Stimulated activated naive CD4-positive, alpha-beta T cell (primary cell): ENCODE measurements at places on chromosomes 1 and 21.
A peak's percentile ranks its signal among the peaks of the same experiment; 100 is the strongest.

GRCh38 chr1:116504308-116505156, 66.3 kb downstream of the CD58 start:
- DNase-seq, result peak; percentile 50

- no peak for DNase-seq
These were observed 13.4 kb downstream of the ELOA start for GRCh38 chr1:23756676-23757075.

- no peak for DNase-seq
These were observed 112.5 kb downstream of the RRAGC start for GRCh38 chr1:38746941-38747600.

DNA sequence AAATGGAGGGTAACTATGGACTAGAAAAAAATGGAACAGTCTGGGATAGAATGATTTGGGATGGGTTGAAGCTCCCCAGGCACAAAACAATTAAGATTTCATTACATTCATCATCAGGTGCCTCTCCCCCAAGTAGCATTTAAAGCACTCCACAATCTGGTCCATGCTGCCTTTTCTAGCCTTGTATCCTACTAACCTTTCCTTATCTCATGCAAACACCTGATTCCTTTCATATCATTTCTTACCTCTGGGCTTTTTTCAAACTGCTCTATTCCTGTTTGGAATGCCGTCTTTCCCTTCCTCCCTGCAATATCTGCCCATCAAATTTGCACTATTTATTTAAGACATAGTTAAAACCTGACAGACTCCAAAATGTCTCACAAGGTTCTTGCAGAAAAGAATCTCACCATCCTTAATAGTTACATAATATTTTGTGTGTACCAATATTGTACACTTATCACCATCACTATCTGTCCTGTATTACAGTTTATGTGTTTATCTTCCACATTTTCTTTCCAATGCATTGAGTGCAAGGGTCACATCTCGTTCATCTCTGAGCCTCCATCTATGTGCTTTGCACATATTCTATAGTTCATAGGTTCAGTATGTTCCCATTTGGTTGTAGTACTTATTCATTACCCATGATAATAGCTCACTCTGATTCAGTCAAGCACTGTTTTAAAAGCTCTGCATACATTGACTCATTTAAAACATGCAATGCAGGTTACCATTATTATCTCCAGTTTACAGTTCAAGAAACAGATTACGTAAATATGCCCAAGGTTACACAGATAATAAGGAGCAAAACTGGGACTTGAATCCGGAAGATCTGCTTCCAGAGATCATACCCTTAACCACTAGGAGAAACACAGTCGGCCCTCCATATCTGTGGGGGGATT, 16.1 kb upstream of the SHCBP1L start:
- no peak for DNase-seq

GRCh38 chr1:201331166-201331565, 46.3 kb downstream of the TNNT2 start:
- DNase-seq, result no peak

- DNase-seq, result no peak
These were observed 4.7 kb upstream of the ZNF496 start for GRCh38 chr1:247336390-247336789.

DNA sequence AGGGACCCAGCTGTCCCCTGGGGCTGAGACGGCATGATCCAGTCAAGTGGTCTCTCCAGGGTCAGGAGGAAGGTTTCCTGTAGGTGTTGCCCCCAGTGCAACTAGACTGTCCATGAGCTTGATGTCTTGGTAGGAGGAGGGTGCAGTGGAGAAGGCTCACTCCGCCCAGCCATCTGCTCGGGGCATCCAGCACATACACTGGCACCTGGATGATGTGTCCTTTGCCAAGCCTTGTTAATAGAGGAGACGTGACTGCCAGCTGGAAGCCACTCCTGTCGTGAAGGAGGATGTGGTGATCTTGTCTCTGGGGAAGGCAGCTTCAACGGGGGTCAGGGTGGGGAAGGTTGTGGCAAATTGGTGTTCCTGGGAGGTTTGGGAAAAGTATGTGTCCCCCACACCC, 6.2 kb downstream of the DISP3 start:
- DNase-seq, result no peak

DNA sequence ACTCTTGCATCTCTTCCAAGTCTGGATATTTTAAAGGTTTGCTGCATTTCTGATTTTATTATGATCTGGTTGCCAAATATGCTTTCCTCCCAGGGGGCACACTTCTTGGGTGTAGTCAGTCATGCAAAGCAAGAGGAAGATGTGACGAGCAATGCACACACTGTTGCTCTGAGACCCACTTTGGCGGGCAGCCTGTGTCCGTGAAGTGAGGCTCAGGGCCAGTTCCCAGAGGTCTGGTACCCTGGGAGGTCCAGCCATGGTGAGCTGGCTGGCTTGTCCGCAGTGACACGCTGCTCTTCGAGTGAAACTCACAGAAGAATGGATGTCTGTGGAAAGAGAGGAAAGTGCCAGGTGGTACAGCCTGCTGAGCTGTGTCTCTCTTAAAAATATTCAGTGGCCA, 52.8 kb upstream of the EDN2 start:
- DNase-seq, result no peak

- no peak for DNase-seq
These were observed 19.2 kb downstream of the PAX7 start for GRCh38 chr1:18649693-18650370.

DNA sequence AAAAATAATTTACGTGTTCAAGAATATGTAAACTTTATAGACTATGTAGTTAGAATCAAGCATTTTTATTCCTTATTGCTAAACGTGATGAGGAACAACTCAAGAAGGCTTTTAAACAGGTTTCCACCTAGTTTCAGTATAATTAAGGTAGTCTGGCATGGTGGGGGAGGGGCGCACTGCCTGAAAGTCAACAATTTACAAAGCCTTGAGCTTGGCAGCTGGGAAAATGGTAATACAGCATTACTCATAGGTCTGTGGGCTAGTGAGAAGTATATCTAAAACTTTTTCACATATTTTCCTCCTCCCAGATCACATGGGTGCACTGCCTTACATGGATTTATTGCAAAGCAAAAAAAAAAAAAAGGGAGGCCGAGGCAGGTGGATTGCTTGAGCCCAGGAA, 75.2 kb downstream of the EVI5 start:
- DNase-seq, result no peak

GRCh38 chr1:115912116-115912515, 64.2 kb upstream of the SLC22A15 start:
- DNase-seq, result no peak

GRCh38 chr1:87331365-87332241, 2.9 kb downstream of the LMO4 start:
- peak; percentile 67 for DNase-seq

GRCh38 chr1:50977575-50978143, 7.6 kb downstream of the CDKN2C start:
- DNase-seq, result peak; percentile 16

DNA sequence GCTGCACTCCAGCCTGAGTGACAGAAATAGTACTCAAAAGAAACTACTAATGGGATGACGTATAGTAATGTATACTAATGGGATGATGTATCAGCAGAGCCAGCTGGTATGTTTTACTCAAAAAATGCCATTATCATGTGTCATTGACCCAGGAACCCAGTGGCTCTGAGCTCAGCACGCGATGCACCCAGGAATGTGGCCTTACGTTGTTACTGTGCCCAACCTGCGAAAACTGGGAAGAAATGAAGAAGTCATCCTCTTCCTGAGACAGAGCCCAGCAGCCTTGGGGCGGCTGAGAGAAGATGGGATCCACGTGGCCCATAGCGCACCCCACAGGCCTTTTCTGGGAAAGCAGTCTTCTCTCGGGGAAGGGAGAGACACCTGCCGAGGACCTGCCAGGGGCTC, 8.8 kb downstream of the UBE2J2 start:
- no peak for DNase-seq

- DNase-seq, result no peak
These were observed 45.5 kb upstream of the CCDC190 start for GRCh38 chr1:162906485-162906884.

DNA sequence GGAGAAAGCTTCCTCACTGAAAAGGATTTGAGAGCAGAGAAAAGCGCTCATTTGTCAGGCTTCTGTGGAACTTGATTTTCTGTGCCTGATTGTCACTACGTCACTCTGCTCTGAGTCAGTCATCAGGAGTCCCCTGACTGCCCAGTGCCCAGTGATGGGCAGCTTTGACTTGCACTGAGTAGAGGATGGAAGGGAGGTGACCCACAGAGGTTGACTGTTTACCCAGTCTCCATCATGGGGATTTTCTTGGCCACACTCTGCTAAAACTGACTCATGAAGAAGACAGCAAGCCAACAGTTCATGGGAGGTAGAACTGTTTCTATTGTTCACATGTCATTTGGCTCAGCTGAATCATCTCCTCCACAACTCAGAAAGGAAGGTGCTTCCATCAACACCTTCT, 82.1 kb upstream of the DUSP10 start:
- DNase-seq, result no peak

DNA sequence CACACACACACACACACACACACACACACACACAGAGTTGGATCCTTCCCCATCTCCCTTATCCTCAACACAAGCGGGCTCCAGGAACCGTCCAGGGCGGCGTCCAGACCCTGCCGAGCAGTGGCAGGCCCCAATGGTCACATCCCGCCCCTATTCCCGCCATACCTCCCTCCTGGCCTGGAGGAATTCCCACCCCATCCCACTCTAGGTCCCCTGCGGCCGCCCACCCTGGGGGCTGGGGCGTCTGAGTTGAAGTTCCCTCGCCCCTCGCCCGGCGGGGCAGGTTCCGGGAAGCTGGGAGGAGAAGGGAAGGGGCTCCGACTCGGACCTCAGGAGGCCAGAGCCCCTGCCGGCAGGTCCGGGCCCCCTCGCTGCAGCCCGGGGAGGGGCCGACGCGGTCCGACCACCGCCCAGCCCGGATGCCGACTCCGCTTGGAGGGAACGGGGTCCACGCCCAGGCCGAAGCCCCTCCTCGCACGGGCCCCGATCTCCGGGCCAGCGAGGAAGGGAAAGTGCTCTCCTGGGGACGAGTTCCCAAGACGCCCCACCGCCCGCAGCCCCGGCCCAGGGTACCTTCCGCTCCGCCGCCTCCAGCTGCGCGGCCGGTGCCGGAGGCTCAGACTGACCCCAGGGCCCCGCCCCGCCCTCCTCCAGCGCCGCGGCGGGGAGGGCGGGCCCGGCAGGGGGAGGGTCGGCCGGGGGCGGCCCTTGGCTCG, at the start of gene RHOC:
TSS of gene RHOC (minus strand) at position 623 of the 716 bp plus-strand sequence. CDS start 3,328 bp downstream, outside the sequence.
- DNase-seq, result no peak

DNA sequence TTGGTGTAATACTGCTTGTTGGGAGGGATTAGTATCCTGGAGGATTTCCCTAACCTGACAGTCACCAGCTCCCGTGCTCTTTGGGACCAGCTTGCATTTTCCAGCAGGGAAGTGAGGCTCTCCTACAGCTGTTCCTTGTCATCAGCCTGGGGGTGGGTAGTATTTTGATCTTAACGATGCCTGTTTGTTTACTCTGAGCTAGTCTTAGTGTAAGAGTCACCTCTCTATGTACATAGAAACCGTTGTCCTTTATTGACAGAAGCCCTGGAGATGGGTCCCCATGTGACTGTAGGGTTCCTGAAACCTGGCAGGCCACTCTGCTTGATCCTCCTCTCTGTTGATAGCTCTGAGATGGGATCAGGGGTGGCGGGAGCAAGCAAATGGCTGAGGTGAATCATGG, 58.0 kb downstream of the ACP6 start:
- DNase-seq, result no peak

DNA sequence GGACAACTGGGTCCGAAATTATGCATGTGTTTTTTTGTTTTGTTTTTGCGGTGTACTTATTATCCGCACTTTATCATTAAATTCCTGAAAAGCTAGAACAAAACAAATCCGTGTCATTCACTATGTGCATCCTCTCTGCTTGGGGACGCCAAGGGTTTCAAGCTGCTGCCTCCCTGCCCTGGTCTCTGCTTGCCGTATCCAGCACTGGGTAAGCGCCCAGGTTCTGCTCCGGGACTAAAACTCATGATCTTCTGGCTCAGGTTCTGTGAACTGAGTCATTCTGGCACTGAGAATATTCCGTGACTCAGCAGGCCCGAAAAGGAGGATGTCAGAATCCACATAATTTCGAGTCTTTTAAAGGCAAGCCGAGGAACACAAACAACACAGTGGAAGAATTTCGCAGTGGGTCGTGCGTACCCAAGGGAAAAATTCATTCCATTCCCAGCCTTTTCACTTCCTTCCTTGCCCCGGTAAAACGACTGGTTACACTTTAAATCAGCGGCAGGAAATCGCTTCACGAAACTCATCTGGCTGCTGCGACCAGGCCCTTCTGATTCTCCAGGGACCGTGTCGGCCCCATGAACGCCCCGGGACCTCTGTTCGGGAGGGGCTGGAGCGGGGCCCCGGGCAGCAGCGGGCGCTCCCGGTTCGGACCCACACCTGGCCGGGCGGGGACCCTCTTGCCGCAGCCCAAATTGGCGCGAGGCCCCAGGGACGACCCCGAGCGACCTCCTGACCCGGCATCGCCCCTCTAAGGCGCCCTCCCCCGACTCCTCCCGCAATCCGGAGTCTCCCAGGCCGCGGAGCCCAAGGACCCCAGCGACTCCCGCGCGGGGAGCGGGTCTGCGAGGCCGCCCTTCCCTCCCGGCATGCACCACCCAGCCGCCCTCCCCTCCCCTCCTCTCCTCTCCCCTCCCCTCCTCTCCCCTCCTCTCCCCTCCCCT, 746 bp upstream of the LAMC1 start:
- no peak for DNase-seq

- no peak for DNase-seq
These were observed 238.4 kb downstream of the PLA2G4A start for GRCh38 chr1:187067160-187067559.

DNA sequence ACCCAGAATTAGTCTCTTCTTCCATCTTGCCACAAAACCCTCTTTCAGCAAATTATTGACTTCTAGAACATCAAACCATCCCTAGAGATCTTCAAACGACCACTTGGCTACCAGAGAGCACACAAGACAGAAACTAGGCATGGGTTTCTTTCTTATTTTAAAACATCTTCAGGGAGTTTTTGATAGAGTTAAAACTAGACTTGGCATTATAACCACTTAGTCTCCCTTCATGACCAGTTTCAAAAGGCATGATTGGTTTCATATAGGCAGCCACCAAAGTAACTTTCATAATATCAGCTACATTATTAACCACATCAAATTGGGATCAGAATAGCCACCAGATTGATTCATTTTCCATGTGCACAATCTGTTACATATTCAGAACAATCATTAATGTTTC, 368.4 kb upstream of the GREM2 start:
- DNase-seq, result no peak

DNA sequence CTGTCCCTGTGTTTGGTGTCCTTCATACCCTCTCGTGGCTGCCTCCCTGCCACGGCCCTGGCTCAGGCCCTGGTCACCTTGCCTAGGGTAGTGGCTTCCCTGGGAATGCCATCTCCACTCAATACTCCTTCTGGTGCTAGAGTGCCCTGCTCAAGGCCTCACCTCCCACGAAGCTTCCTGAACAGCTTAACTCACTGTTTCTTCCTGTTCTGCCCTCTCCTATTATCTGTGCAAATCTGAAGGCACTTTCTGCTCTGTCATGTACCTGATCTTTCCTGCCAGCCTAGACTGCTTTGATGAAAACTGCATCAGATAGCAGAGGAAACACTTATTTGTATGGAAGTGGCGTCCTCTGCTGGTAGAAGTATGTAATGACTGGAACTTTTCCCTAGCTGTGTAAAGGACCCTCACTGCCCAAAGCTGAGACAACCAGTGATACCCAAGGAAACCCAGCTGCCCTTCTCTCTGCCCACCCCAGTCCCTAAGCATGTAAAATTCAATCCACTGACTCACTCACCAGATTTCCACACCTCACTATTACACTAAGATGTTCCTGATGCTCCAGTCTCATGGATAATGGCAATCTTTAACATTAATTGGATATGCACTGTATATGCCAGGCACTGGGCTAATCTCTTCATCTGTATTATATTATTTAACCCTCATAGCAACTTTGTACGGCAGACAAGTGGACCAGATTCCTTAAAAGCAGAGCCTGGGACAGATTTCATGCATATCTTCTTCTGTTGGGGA, 36.2 kb upstream of the BTG2 start:
- peak; percentile 83 for DNase-seq
